ENCODE measurements at places on chromosomes 3 and 15.

GRCh38 chr3:109224333-109224732 is 87.8 kb downstream of the C3orf85 start:
- no peak for DNase-seq

DNA sequence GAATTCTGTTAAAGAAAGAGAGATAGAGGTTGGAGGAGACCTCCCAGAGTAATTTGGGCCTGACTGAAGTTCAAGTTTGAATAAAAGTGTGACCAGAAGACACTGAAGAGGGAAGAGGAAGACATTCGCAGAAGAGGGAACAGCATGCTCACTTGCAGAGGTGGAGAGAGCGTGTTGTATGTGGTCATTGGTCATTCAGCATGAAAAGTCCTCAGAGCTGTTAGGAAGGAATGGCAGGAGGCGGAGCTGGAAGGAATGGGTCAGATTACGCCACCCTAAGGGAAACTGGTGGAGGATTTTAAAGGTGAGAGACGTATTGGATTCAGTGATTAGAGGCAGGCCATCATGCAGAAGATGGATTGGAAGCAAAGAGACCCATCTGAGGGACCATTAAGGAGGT is 41.6 kb downstream of the IQCH start:
- no peak for DNase-seq

GRCh38 chr15:66777054-66777453 is 75.0 kb downstream of the SMAD6 start:
- DNase-seq = no peak

DNA sequence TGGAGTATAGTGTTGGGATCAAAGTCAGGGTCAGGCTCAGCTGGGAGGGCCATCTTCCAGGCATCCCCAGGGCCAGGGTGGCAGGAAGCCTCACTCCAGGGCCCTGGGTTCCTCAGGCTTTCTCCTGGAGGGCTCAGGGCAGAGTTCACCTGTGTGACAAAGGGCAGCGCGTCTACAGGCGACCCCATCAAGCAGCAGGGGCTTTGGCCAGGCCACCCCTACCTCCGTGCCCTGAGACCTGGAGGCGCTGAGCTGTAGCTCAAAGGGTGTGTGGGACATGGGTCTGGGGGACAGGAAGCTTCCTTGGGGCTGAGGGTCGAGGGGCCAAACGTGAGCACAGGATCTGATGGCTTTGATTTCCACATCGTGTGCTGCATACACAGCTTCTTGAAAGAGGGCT is 12.8 kb downstream of the SPTBN5 start:
- no peak for DNase-seq

- no peak for DNase-seq
Observed at GRCh38 chr3:147422601-147423536, 13.7 kb downstream of the ZIC1 start.

GRCh38 chr15:77580996-77581682 is 51.6 kb downstream of the LINGO1 start:
- no peak for DNase-seq

DNA sequence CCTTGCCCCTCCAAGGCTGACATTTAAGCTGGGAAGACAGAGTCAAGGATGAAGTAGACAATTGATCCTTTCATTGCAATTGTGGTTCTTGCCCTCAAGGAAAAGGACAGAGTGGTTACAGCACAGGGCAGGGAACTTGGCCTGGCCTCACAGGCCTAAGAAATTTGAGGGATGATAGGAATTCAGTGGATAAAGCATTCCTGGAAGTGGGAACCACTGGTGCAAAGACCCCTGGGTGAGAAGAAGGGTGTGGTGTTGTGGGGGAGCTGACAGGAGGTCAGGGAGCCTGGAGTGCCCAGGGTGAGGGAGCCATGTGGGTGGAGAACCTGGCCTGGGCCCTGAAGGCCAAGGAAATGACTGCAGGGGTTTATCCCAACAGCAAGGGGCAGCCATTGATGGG is 287.4 kb downstream of the UACA start:
- DNase-seq = no peak

DNA sequence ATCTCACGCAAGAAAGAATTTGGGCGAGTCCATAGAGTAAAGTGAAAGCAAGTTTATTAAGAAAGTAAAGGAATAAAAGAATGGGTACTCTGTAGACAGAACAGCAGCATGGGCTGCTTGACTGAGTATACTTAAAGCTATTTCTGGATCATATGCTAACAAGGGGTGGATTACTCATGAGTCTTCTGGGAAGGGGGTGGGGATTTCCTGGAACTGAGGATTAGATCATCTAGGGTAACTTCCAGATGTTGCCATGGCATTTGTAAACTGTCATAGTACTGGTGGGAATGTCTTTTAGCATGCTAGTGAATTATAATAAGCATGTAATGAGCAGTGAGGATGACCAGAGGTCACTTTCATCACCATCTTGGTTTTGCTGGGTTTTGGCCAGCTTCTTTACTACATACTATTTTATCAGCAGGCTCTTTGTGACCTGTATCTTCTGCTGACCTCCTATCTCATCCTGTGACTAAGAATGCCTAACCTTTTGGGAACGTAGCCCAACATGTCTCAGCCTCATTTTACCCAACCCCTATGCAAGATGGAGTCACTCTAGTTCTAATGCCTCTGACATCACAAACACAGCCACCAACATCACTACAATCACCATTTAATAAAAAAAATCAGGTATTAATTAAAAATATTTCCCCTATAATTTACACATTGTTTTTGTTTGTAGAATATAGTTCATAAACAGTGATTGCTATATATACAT is 890.7 kb upstream of the EPHA6 start:
- DNase-seq = no peak

DNA sequence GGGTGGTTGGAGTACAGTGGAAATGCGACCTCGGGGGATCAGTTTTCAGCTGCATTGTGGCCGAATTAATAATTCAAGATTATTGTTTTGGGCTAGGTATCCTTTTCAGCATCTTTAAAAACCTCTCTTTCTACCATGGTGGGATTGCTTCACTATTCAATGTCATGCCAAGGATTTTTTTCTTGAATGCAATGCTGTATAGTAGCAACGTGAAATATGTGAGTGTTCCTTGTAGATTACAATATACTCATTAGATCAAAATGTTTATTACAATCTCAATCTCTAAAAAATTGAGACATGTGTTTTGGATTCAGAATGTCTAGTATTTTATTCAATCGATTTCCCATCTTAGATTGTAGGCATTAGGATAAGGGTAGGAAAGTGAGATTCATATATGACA is 586.5 kb upstream of the TBL1XR1 start:
- no peak for DNase-seq

DNA sequence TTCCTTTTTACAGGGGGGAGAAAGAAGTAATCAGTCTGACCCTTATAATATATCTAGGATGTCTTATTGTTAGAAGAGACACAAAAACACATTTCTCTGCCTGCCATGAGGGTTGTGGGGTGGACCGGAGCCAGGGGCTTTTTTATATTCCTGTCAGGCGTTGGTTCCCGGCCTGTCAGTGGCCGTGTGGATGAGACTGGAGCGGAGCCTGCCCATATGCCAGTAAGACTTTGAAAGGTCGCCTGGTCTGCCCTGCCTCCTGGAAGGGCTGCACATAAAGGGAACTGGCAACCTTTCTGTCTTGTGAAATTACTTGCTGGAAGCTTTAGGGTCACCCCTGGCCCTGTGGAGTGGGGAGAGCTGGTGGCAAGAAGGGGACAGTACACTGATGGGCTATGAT is 34.7 kb downstream of the MAP3K13 start:
- no peak for DNase-seq

- no peak for DNase-seq
Observed at GRCh38 chr15:92693691-92694331, 38.2 kb upstream of the FAM174B start.

- DNase-seq = no peak
Observed at GRCh38 chr3:64449026-64449425, 223.8 kb upstream of the PRICKLE2 start.

DNA sequence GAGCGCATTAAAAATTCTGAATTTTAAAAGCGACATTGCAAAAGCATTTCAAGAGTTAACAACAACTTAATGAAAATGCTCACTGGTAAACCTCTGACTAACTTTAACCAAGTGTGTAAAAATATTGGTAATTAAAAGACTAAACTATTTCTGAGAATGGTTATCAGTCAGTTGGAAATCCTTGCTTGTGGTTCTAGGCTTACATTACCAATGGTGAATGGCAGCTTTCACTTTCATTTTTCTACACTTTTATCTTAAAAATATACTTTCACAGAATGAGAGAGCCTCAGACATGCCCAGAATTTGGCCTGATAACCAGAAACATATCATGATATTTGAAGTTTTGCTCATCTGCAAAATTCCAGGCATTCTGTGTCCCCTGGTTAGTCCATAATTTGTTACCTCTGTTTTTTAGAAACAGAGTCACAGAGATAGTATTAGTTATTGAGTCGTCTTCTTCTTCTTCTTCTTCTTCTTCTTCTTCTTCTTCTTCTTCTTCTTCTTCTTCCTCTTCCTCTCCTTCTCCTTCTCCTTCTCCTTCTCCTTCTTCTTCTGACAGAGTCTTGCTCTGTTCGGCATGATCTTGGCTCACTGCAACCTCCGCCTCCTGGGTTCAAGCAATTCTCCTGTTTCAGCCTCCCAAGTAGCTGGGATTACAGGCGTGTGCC is 5.5 kb upstream of the RNF111 start:
- DNase-seq = no peak

- DNase-seq = no peak
Observed at GRCh38 chr15:58212909-58213526, 74.8 kb downstream of the AQP9 start.

GRCh38 chr3:164194842-164195241 is 883.5 kb downstream of the SI start:
- no peak for DNase-seq

- DNase-seq = no peak
Observed at GRCh38 chr3:66092175-66092995, 53.7 kb upstream of the MAGI1 start.

GRCh38 chr3:11671648-11672100 is 28.0 kb upstream of the VGLL4 start:
- DNase-seq = peak; percentile 28

- DNase-seq = no peak
Observed at GRCh38 chr3:110932567-110932966, 139.0 kb upstream of the NECTIN3 start.

Measured in GM19239 (cell line).